ENCODE measurements at places on chromosomes 12 and 14. TPM values are rescaled to one million over a fixed set of nuclear protein-coding genes. Genes with fewer than 3 reads are reported as not detected.

TPPP2 gene
- total RNA-seq: not detected

OTX2 gene
- total RNA-seq: not detected

TTC9 gene
- total RNA-seq: 1.7 TPM

TMTC1 gene
- total RNA-seq: 0.05 TPM

MAX gene
- 62.4 TPM for total RNA-seq

CNIH1 gene
- 251 TPM for total RNA-seq

NR1H4 gene
- not detected for total RNA-seq

FGF6 gene
- not detected for total RNA-seq

FAM90A1 gene
- total RNA-seq: 0.14 TPM

RAD9B gene
- total RNA-seq: 0.36 TPM

PRR4 gene
- 3.1 TPM for total RNA-seq

PIANP gene
- total RNA-seq: 0.96 TPM

HPD gene
- 1.5 TPM for total RNA-seq

COQ5 gene
- total RNA-seq: 27.9 TPM

INHBC gene
- not detected for total RNA-seq

SLC7A8 gene
- 0.69 TPM for total RNA-seq

LRFN5 gene
- total RNA-seq: not detected

HOMEZ gene
- total RNA-seq: 9.4 TPM

NEUROD4 gene
- total RNA-seq: not detected

PLA2G1B gene
- not detected for total RNA-seq

SCNN1A gene
- 3.9 TPM for total RNA-seq

All from A549 treated with DMSO at 1 μM for 4 hours (cell line).